Stimulated activated naive CD8-positive, alpha-beta T cell treated with anti-CD3 and anti-CD28 coated beads, Interleukin-15, amount 100 ng/mL, for 72 hours (primary cell): ENCODE measurements at places on chromosomes 7 and 10.
A peak's percentile ranks its signal among the peaks of the same experiment; 100 is the strongest.

GRCh38 chr10:324593-324992 lies 189.3 kb downstream of the ZMYND11 start:
- DNase-seq = no peak

DNA sequence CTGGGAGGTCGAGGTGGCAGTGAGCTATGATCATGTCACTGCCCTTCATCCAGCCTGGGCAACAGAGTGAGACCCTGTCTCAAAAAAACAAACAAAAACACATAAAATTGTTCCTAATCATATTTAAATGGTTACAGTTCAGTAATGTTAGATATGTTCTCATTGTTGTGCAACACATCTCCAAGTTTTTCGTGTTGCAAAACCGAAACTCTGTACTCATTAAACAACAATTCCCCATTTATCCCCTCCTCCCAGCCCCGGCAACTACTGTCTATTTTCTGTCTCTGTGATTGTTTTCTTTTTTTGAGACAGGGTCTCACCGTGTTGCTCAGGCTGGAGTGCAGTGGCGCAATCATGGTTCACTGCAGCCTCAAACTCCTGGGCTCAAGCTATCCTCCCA lies 16.1 kb upstream of the PRXL2A start:
- no peak for DNase-seq

DNA sequence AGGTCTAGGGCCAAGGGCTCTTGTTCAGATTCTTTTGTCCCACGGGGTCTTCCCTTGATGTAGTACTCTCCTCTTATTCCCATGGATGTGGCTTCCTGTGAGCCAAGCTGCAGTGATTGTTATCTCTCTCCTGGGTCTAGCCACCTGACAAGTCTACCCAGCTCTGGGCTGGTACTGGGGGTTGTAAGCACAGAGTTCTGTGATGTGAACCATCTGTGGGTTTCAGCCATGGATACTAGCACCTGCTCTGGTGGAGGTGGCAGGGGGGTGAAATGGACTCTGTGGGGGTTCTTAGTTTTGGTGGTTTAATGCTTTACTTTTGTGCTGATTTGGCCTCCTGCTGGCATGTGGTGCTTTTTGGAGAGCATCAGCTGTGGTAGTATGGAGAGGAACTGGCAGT lies 350.8 kb downstream of the DNAJB9 start:
- DNase-seq = no peak

DNA sequence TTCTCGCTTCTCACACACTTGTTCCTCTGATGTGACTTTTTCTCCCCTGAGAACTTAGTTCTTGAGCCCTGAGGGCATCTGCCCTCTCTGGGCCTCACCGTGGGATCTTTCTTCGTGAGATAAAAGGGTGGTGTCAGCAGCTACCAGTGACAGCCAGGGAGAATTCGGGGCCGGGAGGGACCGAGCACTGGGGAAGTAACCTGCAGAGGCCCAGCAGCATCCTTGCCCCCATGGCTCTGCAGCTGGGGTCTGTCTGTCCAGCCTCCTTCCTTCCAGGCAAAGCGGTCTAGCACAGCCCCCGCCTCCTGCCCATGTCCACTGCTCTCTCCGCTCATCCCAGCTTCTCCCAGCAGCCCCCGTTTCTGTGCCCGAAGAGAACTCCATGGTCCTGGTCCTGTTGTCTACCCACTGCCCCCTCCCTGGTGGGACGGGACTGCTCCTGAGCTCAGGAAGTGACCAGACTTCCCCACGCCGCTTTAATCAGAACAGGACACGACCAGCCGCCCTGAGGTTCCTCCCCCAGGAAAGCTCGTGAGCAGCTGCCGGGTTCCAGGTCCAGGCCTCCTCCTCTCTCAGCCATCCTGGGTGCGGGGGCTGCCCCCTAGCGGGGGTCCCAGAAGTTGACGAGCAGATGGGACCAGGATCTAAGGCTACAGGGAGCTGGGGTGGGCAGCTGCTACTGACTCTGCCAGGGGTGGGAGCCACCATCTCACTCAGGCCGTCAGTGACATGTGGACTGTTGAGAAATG lies 187.5 kb downstream of the WDR37 start:
- DNase-seq = no peak

DNA sequence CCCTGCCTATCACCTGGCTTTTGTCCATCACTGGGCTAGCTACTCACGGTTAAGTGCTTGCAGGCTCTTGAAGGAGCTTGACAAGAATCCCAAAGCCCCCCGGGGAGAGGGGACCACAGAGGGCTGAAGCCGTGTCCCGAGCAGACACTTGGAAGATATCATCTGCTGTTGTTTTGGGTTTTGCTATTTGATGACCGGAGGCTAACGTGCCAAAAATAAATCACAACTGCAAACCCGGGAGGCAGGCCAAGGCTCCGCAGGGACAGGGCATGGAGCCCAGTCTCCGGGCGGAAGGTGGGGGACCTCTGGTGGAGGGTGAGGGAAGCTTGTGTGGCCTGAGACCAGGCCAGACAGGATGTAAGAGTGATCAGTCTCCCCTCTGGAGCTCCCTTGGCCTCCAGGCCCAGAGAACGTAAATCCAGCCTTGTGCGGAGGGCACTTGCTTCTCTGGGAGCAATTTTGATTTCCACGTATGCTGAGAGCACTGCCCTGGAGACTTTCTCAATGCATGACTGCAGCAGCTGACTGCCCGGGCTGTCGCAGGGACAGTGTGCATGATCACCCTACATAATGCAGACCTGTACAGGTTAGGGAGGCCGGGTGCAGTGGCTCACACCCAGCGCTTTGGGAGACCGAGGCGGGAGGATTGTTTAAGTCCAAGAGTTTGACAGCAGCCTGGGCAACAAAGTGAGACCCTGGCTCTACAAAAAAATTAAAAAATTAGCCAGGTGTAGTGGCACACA lies at the start of gene PHKG1:
PHKG1 (minus strand) TSS at position 164 of the 743 bp plus-strand sequence. CDS start 4,011 bp downstream, outside the sequence.
- no peak for DNase-seq

DNA sequence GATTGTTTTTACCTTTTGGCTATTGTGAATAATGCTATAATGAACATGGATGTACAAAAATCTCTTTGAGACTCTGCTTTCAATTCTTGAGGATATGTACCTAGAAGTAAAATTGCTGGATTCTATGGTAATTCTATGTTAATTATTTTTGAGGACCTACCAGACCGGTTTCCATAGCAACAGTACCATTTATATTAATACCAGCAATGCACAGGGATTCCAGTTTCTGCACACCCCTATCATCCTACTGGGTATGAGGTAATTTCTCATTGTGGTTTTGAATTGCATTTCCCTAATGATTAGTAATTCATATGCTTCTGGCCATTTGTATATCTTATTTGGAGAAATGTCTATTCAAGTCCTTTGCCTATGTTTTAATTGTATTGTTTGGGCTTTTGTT lies 9.9 kb upstream of the PPP1R9A start:
- no peak for DNase-seq

- no peak for DNase-seq
These were observed 13.5 kb downstream of the ZNF503 start for GRCh38 chr10:75388082-75388481.

DNA sequence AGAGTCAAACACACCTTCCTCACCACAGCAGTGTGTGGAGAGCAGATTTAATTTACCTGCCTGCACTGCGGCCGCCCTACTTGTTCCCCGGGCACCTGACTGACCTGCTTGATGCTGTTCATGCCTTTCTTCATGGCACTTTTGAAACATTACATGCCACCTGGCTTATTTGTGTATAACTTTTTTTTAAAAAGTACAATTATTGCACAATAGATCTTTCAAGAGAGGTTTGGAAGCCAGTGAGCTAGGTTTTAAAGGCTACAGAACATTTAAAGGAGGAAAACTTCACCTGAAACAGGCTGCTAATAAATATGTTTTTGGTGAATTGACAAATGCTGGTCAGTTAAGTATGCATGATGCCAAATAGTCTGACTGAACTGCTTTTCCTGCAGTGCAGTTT lies 33.1 kb downstream of the SLC18A2 start:
- no peak for DNase-seq

DNA sequence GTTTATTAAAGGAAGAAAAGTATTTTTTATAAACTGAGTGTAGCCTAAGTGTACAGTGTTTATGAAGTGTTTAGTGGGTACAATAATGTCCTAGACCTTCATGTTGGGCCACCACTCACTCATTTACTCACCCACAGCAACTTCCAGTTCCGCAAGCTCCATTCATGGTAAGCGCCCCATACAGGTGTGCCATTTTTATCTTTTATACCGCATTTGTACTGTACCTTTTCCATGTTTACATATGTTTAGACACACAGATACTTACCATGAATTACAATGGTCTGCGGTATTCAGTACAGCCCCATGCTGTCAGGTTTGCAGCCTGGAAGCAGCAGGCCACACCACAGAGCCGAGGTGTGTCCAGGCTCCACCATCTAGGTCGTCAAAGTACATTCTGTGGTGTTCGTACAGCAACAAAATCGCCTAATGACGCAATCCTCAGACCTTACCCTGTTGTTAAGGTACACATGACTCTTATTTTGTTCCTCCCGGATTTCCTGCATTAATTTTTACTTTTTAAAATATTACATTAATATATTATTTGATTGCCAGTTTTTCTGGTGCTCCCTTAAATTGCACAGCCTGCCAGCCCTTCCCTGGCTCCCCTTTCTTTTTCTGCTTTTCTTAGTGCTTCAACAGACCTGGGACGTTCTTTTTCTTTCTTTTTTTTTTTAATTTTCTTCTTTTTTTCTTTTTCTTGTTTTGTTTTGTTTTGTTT lies 881 bp upstream of the SSBP1 start:
- DNase-seq = peak; percentile 30

GRCh38 chr10:110105873-110106272 lies 98.1 kb downstream of the ADD3 start:
- DNase-seq = no peak

GRCh38 chr7:25951414-25952260 lies 200.4 kb upstream of the NFE2L3 start:
- DNase-seq = no peak

DNA sequence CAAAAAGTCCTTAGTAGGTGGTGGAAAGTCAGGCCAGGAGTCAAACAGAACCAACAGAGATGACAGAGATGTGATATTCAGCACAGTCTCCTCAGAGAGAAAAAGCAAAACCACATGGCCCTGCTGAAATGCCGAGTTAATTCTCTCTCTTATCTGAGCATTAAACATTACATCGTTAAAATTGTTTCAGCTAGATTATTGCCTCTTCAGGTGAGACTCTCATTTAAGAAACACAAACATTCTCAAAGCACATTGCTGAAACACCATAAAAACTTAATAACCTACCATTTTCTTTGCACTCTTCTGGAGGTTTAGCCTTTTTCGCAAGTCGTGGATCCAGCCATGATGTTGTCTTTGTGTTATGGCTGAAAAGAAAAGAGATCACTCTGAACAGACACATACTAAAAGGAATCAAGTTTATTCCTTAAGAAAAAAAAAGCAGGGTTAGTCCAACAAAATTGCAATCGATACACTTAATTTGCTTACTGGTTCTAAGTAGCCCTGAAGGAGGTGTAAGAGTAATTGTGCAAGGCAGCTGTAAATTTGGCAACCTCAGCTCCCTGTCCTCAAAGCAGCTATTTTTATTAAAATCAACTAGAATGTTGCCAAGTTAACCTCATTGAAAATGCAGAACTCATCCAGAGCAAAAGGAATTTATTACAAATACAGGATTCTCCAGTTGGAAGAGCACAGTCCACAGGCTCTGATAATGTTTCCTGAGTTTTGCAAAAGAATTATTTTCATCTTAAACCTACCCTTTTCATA lies 691.1 kb downstream of the PHTF2 start:
- no peak for DNase-seq

DNA sequence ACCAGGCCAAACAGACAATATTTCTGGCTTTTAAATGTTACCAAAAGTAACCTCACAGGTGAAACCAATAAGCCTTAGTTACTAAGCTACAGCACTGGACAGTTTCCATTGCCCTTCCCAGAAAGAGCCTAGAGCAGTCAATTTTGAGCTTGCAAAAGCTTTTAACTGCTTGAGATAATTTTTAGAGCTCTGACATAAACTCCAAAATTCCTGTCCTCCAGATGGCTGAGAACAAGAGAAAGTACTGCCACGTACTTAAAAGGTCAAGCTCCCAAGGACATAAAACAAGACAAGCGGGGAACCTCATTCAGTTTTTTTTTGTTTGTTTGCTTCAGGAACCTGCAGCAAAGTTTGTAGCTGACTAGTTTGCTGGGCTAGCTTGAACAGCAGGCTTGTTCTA lies 54.1 kb downstream of the BBS9 start:
- no peak for DNase-seq

GRCh38 chr7:157017149-157017548 lies 6.7 kb upstream of the MNX1 start:
- no peak for DNase-seq

DNA sequence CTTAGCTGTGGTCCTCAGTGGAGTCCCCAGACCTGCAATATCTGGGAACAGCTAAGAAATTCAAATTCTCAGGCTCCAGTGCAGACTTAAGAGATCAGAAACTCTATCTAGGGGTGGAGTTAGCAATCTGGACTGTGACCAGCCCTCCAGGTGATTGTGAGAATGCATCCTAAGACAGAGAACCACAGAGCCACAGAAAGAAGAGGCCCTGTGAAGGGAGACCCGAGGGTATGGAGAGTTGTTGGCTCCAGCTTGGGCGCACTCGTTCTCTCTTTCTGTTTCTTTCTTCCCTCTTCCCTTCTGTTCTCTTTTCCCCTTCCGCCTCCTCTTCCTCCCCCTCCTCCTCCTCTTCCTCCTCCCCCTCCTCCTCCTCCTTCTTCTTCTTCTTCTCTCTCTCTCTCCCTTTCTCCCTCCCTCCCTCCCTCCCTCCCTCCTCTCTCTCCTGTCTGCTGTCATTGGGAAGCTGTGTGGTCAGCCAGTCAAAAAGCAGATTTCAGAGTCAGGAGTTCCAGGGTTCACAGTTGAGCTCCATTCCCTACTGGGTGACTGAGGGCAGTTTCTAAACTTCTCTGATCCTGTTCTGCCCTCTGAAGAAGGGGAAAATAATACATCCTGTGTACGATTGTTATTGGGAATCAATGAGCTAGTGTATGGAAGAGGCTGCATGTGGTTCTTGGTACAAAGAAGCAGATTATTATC lies 62.1 kb upstream of the STEAP1B start:
- no peak for DNase-seq

GRCh38 chr7:157686285-157686894 lies 349.6 kb downstream of the DNAJB6 start:
- DNase-seq = no peak

- DNase-seq = no peak
These were observed 37.2 kb upstream of the CHCHD3 start for GRCh38 chr7:133119067-133119466.

DNA sequence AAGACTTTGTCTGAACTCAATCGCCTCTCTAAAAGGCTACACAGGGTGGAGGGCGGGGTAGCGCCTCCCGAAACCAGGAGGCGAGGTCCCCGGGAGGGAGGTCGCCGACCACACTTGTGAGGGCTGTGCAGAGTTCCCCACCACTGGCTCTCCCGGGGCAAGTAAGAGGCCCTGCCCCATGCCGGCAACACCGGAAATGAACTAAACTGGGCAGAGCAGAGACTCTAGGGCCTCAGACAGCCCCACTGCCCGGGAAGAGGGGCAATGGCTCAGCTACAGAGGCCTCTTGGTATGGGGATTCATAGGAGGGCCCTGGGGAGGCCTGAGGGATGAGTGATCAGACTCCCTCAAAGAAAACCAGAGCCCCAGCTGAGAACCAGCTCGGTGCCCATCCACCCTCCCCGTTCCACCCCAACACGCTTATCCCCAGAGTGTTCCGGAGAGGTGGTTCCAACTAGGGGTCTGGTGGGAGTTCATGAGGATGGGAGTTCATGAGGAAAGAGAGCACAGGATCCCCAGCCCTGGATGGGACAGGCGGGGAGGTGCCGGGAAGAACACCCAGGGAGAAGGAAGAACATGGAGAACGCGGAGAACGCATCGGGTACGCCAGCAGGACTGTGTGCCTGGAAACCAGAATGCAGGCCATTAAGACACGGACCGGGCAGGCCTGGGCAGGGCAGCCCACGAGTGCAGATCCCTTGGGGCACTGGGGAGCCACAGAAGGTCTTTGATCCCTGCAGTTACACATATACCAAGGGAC lies 89.4 kb upstream of the MYL10 start:
- no peak for DNase-seq
